Fibroblast of lung (primary cell): ENCODE measurements at places on chromosomes 16 and 17. TPM values are rescaled to one million over a fixed set of nuclear protein-coding genes. Genes with fewer than 3 reads are reported as not detected.
A peak's percentile ranks its signal among the peaks of the same experiment; 100 is the strongest.

DNA sequence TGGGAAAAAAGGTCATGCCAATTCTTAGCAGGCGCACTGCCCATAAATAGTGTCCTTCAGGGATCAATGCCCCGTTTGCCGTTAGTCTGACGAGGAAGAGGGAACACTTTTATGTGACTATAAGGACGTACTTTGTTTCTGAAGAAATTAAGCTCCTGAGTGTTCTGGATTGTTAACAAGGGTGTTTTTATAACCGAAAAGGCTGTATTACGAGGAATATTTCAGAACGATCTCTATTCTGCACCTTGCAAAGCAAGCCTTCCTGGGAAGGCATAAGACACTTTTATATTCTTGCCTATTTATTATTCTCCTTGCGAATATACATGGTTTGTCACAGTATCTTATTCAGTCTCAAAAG is 24.5 kb upstream of the SYT17 start:
- no peaks in the 10 kb centered on the region for H3K36me3 ChIP-seq
- H3K27ac ChIP-seq, result no peak overlapping the region
- H3K27me3 ChIP-seq, result peaks cover 3% of the 10 kb centered on the region

GRCh38 chr16:88782454-88783390 is 2.3 kb downstream of the PIEZO1 start:
- peak overlapping the region; percentile 97 for H3K4me3 ChIP-seq
- H3K4me1 ChIP-seq, result peaks cover 36% of the 10 kb centered on the region
- H3K27me3 ChIP-seq, result no peaks in the 10 kb centered on the region
- peak; percentile 75 for DNase-seq
- peaks cover 1% of the 10 kb centered on the region for H3K36me3 ChIP-seq

- DNase-seq, result no peak
- no peak overlapping the region for H3K4me3 ChIP-seq
- H3K27ac ChIP-seq, result no peak overlapping the region
- no peaks in the 10 kb centered on the region for H3K4me1 ChIP-seq
Observed at GRCh38 chr16:77669057-77669456, 53.3 kb upstream of the NUDT7 start.

SAT2 gene
- total RNA-seq, result 54.3 and 55.5 TPM in 2 replicates
